Tibial nerve (tissue), 4 donors: ENCODE measurements at places on chromosomes 1 and 21.

GRCh38 chr1:151924691-151925587, 15.6 kb upstream of the THEM4 start:
- H3K27ac ChIP-seq: no peak overlapping the region
- peaks cover 2% of the 10 kb centered on the region for H3K27me3 ChIP-seq
- no peaks in the 10 kb centered on the region for H3K4me1 ChIP-seq

DNA sequence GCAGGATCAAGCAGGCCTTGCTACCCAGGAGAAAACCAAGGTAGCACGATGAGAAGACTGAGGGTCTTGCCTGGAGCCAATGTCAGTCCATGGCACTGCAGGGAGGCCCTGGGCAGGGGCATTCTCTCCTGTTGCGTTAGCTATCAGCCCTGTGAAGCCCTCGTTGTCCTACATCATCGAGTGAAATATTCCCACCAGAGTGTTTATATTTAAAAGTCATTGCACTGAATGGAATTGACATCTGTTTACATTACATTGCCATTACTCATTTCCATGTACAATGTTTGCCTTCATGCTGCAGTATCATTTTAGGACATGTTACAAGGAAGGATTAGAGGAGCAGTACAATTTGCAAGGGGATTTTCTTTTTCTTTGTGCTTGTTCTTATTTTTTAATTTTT, 243.9 kb downstream of the KAZN start:
- H3K27ac ChIP-seq: no peak overlapping the region
- H3K36me3 ChIP-seq: no peaks in the 10 kb centered on the region
- no peak overlapping the region for H3K4me3 ChIP-seq
- DNase-seq: no peak

GRCh38 chr1:214688891-214689290, 85.9 kb downstream of the CENPF start:
- H3K27ac ChIP-seq: no peak overlapping the region
- H3K36me3 ChIP-seq: no peaks in the 10 kb centered on the region
- H3K4me1 ChIP-seq: no peaks in the 10 kb centered on the region
- H3K4me3 ChIP-seq: no peak overlapping the region

GRCh38 chr1:215523906-215524305, 43.2 kb upstream of the KCTD3 start:
- no peaks in the 10 kb centered on the region for H3K36me3 ChIP-seq
- no peak overlapping the region for H3K4me3 ChIP-seq
- no peak for DNase-seq
- H3K4me1 ChIP-seq: no peaks in the 10 kb centered on the region
- H3K27ac ChIP-seq: no peak overlapping the region
- H3K27me3 ChIP-seq: no peaks in the 10 kb centered on the region

- H3K27me3 ChIP-seq: peaks cover 6% of the 10 kb centered on the region
- no peak overlapping the region for H3K4me3 ChIP-seq
- H3K4me1 ChIP-seq: no peaks in the 10 kb centered on the region
- H3K27ac ChIP-seq: no peak overlapping the region
- no peak for DNase-seq
Measured at GRCh38 chr1:158105352-158106095, 75.2 kb upstream of the CD1D start.

DNA sequence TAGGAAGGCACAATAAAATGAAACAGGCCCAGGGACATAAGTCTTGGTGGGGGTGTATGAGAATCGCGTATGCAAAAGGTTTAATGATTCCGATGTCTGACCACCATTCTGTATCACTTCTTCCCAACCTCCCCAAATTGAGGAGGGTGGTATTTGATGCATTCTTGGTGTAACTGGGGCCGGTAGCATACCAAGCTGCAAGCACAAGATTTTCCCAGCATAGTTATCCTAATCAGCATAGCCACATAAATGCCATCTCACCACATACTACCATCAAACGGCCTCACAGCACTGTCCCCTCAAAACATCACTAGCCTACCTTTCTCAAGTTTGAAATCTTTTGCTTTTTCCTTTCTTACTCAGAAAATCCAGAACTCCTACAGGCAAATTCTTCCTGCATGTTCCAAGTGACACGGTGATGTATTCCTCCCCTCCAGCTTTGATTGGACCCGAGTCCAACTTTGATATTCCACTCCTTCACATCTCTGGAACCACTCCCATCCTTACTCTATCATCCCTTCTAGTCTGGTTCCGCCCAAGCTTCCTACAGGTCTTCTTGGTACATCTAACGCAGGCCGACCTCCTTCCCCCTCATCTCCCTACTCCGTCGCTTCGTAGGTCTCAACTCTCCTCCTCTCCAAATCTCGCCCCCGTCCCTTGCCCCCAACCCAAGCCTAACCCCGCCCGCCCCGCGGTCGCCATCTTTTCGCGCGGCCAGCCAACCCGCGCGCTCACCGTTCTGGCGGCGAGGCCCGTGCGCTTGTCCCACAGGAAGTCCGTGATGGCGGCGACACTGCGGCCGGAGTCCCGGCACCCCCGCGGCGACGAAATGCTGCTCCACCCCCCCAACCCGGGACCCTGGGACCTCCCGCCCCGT, 600 bp downstream of the CLK2 start:
- H3K4me3 ChIP-seq: peak overlapping the region; percentile 82
- H3K27me3 ChIP-seq: no peaks in the 10 kb centered on the region
- H3K27ac ChIP-seq: peak overlapping the region; percentile 98

DNA sequence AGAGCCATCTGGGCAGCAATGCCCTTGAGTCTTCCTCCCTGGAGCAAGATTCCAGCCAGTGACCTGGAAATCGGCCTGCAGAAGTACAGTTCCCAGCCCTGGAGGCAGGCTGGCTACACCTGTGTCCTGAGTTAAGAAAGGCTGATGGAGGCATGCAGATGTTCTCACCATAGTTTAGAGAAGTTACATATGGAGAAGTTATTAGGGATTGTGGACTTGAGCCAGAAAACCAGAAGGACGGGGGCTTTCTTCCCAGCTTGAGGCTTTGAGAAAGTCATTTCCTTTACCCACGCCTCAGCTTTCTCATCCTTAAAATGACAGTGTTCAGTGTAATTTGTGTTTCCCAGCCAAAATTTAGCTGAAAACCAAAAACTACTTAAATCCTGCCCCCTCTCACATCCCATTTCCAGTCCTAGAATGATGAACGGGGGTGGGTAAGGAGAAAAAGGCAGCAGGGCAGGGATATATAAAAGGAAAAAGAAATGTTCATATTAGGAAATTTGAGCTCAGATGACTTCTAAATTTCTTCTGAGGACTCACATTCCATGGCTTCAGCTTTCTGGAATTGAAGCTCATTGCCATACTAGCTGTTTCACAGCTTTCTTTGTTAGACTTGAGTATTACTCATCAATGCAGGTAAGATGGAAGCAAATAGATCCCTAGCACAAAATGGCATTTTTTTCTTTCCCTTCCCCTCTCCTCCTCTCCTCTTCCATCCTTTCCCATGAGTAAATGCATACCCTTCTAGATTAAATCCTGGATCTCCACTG, 14.4 kb upstream of the C8B start:
- no peaks in the 10 kb centered on the region for H3K4me1 ChIP-seq
- DNase-seq: no peak
- H3K36me3 ChIP-seq: no peaks in the 10 kb centered on the region
- no peak overlapping the region for H3K4me3 ChIP-seq
- H3K27me3 ChIP-seq: peaks cover 4% of the 10 kb centered on the region

GRCh38 chr1:58437623-58438022, 108.9 kb downstream of the OMA1 start:
- H3K27ac ChIP-seq: no peak overlapping the region
- H3K4me3 ChIP-seq: no peak overlapping the region
- DNase-seq: no peak
- H3K27me3 ChIP-seq: no peaks in the 10 kb centered on the region
- H3K4me1 ChIP-seq: no peaks in the 10 kb centered on the region

DNA sequence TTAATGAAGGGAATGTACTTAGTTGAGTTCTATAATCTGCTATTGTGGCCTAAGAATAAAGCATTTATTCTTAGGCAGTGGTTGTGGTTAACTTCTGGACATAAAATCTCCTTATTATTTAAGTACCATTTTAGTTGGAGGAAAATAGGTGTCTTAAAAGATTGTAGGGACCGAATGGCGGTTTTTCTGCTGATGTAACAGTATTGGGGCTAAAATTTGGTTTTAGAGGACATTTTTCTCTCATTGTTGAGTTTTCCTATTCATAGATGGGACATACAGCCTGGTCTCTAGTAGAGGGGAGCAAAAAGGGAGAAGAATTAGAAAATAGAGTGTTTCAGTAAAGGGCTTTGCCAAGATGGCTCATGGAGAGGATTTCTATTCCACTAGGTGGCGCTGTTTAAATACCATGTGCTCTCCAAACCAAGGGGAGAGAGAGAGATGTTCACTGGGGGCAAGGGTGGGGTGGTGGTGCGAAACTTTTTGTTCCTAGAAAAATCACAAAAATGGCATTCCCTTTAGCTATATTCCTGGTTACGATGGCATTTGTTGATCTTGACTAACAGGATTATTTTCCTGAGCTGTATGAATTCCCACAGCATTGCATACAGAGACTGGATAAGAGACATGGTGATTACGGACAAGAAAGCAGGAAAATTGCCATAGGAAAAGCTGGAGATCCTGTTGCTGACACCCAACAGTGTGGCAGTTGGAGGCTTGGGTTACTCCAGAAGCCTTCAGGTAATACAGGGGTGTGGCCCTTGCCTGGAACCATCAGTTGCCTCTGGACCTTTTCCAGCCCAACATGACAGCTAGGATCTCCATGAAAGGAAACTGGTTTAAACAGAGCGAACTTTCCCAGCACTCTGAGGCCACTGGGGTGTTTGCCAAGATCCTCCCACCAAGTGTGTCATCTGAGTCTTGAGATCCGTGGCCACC, 18.2 kb upstream of the FCGR2A start:
- peaks cover 6% of the 10 kb centered on the region for H3K4me1 ChIP-seq
- H3K27me3 ChIP-seq: peaks cover 7% of the 10 kb centered on the region
- H3K36me3 ChIP-seq: no peaks in the 10 kb centered on the region
- no peak overlapping the region for H3K4me3 ChIP-seq
- H3K27ac ChIP-seq: peak overlapping the region; percentile 6

DNA sequence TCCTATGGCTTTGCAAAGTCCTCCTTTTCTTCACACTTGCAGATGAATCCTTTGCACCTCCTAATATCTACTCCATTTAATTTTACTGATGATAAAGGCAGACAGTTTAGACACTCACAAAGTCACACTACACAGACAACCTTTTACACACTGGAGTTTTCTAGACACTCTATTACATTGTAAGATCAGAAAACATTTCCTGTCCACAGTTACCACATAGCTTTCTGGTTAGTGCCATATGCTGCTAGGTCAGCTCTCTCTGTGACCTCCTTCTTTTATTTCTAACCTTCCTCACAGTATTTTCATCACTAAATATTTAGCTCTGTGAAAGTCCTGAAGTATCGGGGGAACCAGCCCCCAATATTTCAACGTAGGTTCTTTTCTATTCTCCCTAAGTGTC, 5.1 kb downstream of the SH2D1B start:
- H3K36me3 ChIP-seq: no peaks in the 10 kb centered on the region
- H3K4me1 ChIP-seq: peaks cover 9% of the 10 kb centered on the region
- no peak overlapping the region for H3K4me3 ChIP-seq
- H3K27me3 ChIP-seq: no peaks in the 10 kb centered on the region
- no peak overlapping the region for H3K27ac ChIP-seq

- no peak overlapping the region for H3K4me3 ChIP-seq
- H3K27ac ChIP-seq: no peak overlapping the region
- no peaks in the 10 kb centered on the region for H3K4me1 ChIP-seq
- no peaks in the 10 kb centered on the region for H3K36me3 ChIP-seq
- DNase-seq: no peak
- no peaks in the 10 kb centered on the region for H3K27me3 ChIP-seq
Measured at GRCh38 chr1:205049479-205049878, 6.5 kb downstream of the CNTN2 start.

DNA sequence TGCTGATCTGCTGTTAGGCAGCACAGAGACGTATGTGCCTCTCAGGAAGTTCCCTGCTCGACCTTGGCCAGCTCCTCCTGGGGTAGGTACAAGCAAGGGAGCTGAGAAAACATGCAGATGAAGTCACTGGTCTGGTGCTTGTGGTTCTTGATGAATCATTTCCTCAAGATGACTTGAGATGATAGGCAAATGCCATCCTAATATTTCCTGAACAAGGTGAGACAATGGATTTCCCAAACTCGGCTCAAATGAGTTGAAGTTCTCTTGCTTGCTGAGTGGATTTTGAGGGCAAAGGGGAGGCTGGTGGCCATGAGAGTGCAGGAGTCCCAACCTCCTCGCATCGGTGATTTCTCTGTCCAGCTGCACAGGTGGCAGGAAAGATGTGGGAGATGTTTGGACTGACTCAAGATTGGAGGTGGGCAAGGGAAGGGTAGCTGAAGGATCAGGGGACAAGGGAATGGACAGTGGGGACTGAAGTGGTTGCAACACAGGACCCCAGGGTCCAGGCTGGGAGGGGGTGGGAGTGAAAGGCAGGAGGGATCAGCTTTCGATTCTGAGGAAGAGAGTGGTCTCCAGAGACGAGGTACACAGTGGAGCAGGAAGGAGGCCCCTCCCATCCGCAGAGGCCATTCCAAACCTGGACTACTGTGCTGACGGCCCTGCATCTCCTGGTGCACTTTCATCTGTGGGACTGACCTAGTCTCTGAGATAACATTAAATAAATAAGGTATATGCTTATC, 63.9 kb downstream of the CAPN2 start:
- no peaks in the 10 kb centered on the region for H3K4me1 ChIP-seq
- H3K4me3 ChIP-seq: no peak overlapping the region
- no peaks in the 10 kb centered on the region for H3K27me3 ChIP-seq
- DNase-seq: no peak

DNA sequence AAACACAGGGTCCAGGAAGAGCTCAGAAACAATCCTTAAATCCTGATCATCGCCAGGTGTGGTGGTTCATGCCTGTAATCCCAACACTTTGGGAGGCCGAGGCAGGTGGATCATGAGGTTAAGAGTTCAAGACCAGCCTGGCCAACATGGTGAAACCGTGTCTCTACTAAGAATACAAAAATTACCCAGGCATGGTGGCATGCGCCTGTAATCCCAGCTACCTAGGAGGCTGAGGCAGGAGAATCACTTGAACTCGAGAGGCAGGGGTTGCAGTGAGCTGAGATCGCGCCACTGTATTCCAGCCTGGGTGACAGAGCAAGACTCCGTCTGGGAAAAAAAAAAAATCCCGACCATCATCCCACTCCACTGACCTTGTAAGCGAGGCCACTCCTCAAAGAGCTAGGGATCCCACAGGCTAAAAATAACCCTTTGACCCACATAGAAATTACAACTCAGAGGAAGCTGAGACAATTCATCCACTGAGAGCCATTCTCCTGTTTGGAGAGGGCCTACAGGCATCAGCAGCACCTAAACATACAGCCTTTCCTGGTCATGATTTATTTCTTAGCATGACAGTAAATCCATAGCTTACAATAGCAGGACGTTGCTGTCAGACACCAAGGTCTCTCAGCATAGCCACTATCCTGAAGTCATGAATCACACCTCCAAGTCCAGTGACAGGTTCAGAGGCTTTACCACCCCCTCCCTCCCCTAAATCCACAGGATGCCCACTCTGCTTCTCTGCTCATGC, 66.7 kb downstream of the TGFBR3 start:
- no peak overlapping the region for H3K4me3 ChIP-seq
- DNase-seq: no peak
- H3K27me3 ChIP-seq: no peaks in the 10 kb centered on the region
- peaks cover 67% of the 10 kb centered on the region for H3K4me1 ChIP-seq
- H3K27ac ChIP-seq: no peak overlapping the region
